GM23248 (cell line): ENCODE measurements at places on chromosomes 6 and 20. TPM values are rescaled to one million over a fixed set of nuclear protein-coding genes. Genes with fewer than 3 reads are reported as not detected.

GRCh38 chr6:109187399-109188114 lies 92.2 kb downstream of the CEP57L1 start:
- no peaks in the 10 kb centered on the region for H3K36me3 ChIP-seq
- H3K4me3 ChIP-seq, result no peak overlapping the region
- no peaks in the 10 kb centered on the region; the same call in 1 of the 2 replicates for H3K4me1 ChIP-seq
- H3K27ac ChIP-seq, result no peak overlapping the region
- peaks cover 11% of the 10 kb centered on the region; the same call in 1 of the 2 replicates for H3K27me3 ChIP-seq
- peak; percentile 62 for DNase-seq

- no peak for DNase-seq
- H3K4me3 ChIP-seq, result no peak overlapping the region
- no peak overlapping the region for H3K27ac ChIP-seq
- no peaks in the 10 kb centered on the region for H3K4me1 ChIP-seq
Observed at GRCh38 chr6:79864001-79864400, 83.4 kb downstream of the ELOVL4 start.

DNA sequence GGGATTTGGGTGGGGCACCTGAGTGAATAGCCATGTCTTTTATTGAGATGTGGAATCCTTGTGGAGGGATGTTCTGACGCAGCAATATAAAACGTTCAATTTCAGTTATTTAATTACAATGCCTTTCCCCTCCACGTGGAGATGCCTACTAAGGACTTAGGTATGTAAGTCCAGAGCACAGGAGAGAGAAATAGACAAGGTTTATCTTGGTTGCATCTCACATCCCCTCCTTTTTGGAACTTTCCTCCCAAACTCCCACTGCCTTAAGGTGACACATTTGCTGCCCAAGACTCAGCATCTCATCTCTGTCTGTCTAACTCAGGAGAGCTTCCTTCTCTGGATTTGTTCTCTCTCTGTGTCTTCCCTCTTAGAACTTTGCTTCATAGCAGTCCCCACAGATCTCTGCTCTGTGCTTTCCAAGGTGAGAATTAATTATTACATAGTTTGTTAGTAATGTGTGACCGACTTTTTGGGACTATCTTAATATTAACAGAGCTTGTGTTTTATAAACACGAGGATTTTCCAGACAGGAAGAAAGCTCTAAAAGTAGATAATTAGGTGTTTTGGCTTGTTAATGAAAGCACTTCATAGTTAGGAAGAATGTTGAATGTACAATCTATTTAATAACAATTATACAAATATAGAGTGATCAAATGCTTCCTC lies 52.6 kb downstream of the COL19A1 start:
- peaks cover 13% of the 10 kb centered on the region for H3K4me1 ChIP-seq
- no peaks in the 10 kb centered on the region for H3K27me3 ChIP-seq
- no peaks in the 10 kb centered on the region for H3K36me3 ChIP-seq
- no peak overlapping the region for H3K4me3 ChIP-seq
- no peak overlapping the region for H3K27ac ChIP-seq

GRCh38 chr6:138970856-138971425 lies 17.1 kb downstream of the REPS1 start:
- peak; percentile 97 for DNase-seq
- H3K4me3 ChIP-seq, result peak overlapping the region; percentile 38
- H3K27ac ChIP-seq, result peak overlapping the region; percentile 93

DNA sequence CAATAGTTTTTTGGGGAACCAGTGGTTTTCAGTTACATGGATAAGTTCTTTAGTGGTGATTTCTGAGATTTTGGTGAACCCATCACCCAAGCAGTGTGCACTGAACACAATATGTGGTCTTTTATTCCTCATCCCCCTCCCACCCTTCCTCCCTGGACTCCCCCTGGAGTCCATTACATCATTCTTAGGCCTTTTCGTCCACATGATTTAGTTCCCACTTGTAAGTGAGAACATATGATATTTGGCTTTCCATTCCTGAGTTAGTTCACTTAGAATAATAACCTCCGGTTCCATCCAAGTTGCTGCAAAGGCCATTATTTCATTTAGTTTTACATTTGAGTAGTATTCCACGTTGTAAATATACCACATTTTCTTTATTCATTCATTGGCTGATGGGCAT lies 28.3 kb downstream of the RPP40 start:
- no peak overlapping the region for H3K27ac ChIP-seq
- no peaks in the 10 kb centered on the region for H3K36me3 ChIP-seq
- no peaks in the 10 kb centered on the region for H3K27me3 ChIP-seq
- 0 out of 2 replicates have a peak, but pooled peaks cover 5% of the 10 kb centered on the region for H3K4me1 ChIP-seq
- H3K4me3 ChIP-seq, result no peak overlapping the region

DNA sequence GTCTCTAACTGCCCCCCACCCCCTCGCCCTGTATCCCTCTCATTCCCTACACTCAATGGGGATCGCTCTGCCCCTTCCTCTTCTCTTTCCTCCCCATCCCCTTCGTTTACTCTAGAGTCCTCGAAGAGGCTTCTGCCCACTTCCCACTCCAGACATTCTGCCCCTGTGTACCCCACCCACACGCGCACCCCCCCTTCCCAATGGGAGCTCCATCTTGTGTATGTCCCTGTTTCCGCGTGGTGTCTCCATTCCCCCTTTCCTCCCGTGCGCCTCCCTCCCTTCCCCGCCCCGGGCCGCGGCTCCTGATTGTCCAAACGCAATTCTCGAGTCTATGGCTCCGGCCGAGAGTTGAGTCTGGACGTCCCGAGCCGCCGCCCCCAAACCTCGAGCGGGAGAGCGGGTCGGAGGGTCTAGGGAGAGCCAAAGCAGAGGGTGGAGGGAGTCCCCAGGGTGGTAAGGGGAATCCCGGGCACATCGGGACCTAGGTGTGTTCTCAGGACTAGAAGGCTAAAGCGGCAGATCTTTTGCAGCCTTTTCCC lies 679 bp upstream of the RING1 start:
- H3K36me3 ChIP-seq, result peaks cover 13% of the 10 kb centered on the region
- no peaks in the 10 kb centered on the region for H3K27me3 ChIP-seq
- peak; percentile 86 for DNase-seq

DNA sequence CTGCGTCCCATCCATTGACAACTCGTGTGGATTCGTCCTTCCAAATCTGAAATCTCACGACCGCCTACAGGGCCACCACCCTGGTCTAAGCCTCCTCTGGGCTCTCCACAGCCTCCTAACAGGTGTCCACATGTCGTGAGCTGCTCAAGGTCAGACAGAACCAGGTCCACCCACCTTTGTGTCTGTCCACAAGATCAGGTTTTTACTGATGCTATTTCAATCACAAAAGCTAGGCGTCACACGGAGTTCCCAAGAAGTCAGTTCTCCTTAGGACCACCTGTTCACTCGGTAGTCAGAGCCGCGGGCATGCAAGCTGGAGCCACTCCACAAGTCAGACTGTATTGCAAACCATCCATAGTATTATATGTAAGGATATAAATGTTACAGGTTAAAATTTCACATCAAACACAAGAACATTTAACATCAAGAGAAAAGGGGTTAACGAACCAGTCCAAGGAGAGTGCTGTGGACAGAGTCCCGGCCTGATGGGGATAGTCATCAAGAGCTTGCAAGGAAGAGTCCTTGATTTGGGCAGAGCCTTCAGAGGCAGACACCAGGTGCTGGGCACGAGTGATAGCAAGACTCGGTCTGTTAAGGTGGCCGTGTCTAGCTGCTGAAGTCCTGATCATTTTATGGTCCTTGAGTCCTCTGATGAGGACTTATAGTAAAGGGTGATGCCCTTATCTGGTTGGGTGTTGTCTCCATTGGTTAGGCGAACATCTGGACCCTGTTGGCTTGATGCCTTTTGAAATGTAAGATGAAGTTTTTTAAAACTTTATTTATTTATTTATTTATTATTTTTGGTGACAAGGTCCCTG lies 731 bp upstream of the DNPH1 start:
- peaks cover 9% of the 10 kb centered on the region; the same call in 1 of the 2 replicates for H3K27me3 ChIP-seq
- H3K36me3 ChIP-seq, result no peaks in the 10 kb centered on the region
- peaks cover 4% of the 10 kb centered on the region; the same call in 1 of the 2 replicates for H3K4me1 ChIP-seq
- H3K27ac ChIP-seq, result no peak overlapping the region

DNA sequence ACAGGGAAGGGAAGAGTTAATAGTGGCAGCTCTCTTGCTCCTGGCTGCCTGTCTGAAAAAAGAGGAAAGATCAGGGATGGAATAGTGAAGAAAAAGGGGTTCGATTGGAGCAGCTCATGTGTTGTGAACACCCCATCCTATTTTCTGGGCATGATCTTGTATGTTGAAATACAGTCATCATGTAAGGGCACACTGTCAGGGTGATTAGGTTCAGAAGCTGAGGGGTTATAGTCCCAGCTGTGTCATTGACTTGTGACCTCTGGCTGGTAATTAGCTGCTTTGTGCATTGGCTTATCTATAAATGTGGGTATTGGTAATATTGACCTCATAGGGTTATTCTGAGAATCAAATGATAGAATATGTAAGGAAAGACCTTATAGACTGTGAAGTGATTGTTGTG lies 30.1 kb downstream of the PHF20 start:
- no peak for DNase-seq
- H3K36me3 ChIP-seq, result 0 out of 2 replicates have a peak, but pooled peaks cover 6% of the 10 kb centered on the region
- no peaks in the 10 kb centered on the region for H3K4me1 ChIP-seq
- no peak overlapping the region for H3K27ac ChIP-seq
- no peak overlapping the region for H3K4me3 ChIP-seq

GRCh38 chr20:50121858-50122271 lies 8.9 kb upstream of the UBE2V1 start:
- no peak overlapping the region for H3K4me3 ChIP-seq
- peaks cover 21% of the 10 kb centered on the region for H3K36me3 ChIP-seq
- peak; percentile 79 for DNase-seq
- H3K4me1 ChIP-seq, result peaks cover 4% of the 10 kb centered on the region; the same call in 1 of the 2 replicates
- H3K27ac ChIP-seq, result peak overlapping the region; percentile 31; the same call in 1 of the 2 replicates

- H3K27ac ChIP-seq, result no peak overlapping the region
- DNase-seq, result peak; percentile 61
- H3K4me1 ChIP-seq, result peaks cover 10% of the 10 kb centered on the region
- H3K36me3 ChIP-seq, result no peaks in the 10 kb centered on the region
- H3K27me3 ChIP-seq, result no peaks in the 10 kb centered on the region
Observed at GRCh38 chr6:4446982-4447381, 311.6 kb upstream of the ECI2 start.

GRCh38 chr20:57323034-57323433 lies 6.6 kb upstream of the SPO11 start:
- H3K36me3 ChIP-seq, result no peaks in the 10 kb centered on the region
- H3K27ac ChIP-seq, result no peak overlapping the region
- peaks cover 7% of the 10 kb centered on the region for H3K4me1 ChIP-seq
- peak; percentile 81 for DNase-seq

DNA sequence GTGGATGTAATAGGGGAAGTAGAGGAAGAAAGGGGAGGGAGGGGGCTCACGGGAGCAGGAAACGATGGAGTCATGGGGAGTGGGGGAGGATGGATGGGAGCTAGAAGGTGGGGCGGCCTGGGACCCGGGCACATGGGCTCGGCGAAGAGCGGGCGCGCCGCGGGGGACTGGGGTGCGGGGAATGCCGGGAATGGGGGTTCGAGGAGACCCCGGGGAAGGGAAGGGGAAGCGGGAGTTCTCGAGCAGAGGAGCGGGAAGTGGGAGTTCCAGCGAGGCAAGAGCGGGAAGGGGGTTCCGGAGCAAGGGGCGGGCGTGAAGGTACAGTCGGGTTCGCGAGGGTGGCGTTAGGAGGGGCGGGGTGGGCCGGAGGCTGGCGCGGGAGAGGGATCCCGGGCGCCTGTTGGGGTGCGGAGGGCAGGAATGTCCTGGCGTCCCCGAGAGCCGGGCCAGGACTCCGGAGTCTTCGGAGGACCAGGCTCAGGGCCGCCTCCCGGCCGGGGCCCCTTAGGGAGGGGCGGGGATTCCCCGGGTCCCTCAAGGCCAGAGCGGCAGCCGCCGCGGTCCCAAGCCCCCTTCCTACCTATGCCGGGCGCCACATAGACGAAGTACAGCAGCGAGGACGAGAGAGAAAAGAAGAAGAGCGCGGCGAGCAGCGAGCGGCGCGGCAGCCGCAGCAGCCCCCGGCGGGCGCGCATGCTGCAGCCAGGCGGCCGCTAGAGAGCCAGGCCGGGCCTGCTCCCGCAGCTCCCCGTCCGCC lies 504 bp downstream of the B4GALT5 start:
- H3K4me3 ChIP-seq, result peak overlapping the region; percentile 85
- H3K27ac ChIP-seq, result peak overlapping the region; percentile 34
- H3K36me3 ChIP-seq, result no peaks in the 10 kb centered on the region
- H3K4me1 ChIP-seq, result peaks cover 17% of the 10 kb centered on the region
- no peaks in the 10 kb centered on the region for H3K27me3 ChIP-seq

- peak; percentile 15 for DNase-seq
- H3K4me1 ChIP-seq, result 0 out of 2 replicates have a peak, but pooled peaks cover 4% of the 10 kb centered on the region
- no peak overlapping the region for H3K27ac ChIP-seq
- no peaks in the 10 kb centered on the region for H3K36me3 ChIP-seq
- peak overlapping the region; percentile 64 for H3K4me3 ChIP-seq
Observed at GRCh38 chr6:90294614-90294988, 2.0 kb downstream of the BACH2 start.

DNA sequence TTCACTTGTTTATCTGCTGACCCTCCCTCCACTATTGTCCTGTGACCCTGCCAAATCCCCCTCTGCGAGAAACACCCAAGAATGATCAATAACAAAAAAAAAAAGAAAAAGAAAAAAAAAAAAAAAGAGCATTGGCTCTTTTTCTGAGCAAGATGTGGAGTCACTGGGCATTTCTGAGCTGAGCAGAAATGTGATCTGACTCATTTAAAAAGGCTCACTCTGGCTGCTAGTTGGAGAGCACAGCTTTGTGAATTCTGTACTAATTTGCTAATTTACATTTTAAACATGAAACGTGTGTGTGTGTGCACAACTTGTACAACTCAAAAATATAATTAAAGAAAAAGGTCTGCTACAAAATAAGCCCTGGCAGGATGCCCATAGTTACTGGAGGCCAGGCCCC lies 20.2 kb downstream of the SCML4 start:
- DNase-seq, result peak; percentile 28
- H3K36me3 ChIP-seq, result no peaks in the 10 kb centered on the region
- H3K4me3 ChIP-seq, result no peak overlapping the region
- H3K4me1 ChIP-seq, result no peaks in the 10 kb centered on the region

DNA sequence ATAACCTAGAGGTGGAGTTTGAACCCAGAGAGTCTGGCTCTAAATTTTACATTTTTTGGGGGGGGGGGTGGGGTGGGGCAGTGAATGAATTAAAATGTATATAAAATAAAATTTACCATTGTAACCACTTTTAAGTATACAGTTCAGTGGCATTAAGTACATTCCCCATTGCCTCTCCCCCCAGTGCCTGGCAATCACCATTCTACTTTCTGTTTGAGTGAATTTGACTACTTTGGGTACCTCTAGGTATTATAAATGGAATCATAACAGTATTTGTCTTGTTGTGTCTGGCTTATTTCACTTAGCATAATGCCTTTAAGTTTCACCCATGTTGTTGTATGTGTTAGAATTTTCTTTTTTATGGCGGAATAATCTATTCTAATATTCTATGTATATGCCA lies 2.7 kb downstream of the FAM110A start:
- H3K27ac ChIP-seq, result no peak overlapping the region
- H3K4me3 ChIP-seq, result no peak overlapping the region
- H3K27me3 ChIP-seq, result no peaks in the 10 kb centered on the region
- 0 out of 2 replicates have a peak, but pooled peaks cover 5% of the 10 kb centered on the region for H3K4me1 ChIP-seq
- no peaks in the 10 kb centered on the region for H3K36me3 ChIP-seq

The HCRTR2 gene
- total RNA-seq, result not detected in 2 replicates

The TMEM217 gene
- 1.2 and 4.6 TPM in 2 replicates for total RNA-seq

The CYB5R4 gene
- total RNA-seq, result 4.1 and 26.7 TPM in 2 replicates

The CAP2 gene
- 4.8 and 9.9 TPM in 2 replicates for total RNA-seq

The TRIM40 gene
- not detected in 2 replicates for total RNA-seq

The DSP gene
- 108 and 110 TPM in 2 replicates for total RNA-seq
